ENCODE measurements at places on chromosomes 2 and 18. TPM values are rescaled to one million over a fixed set of nuclear protein-coding genes. Genes with fewer than 3 reads are reported as not detected.
A peak's percentile ranks its signal among the peaks of the same experiment; 100 is the strongest.

DNA sequence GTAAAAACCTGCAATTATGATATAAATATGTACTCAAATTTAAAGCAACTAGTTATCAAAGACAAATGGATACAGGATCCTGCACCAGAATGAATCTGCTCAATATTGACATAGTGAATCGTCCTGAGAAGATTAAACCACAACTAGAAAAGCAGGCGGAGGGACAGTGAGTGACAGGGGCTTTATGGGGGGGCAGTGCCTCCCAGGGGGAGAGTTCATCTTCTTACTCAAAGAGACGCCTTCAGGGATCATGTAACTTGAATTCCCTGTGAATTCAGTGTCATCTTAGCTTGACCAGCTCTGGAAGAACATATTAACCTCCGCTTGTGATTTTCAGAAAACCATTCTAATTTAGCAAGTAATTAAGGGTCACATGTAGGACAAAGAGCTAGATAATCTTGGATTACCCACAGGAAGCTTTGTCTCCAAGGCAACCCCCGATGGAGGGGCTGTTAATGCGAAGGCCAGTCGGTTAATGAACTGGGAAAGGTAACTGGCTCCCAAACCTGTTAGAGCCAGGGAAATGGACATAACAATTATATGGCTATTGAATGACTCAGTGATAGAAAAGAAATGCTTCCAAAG is 17.4 kb upstream of the LMAN1 start:
- DNase-seq: no peak

DNA sequence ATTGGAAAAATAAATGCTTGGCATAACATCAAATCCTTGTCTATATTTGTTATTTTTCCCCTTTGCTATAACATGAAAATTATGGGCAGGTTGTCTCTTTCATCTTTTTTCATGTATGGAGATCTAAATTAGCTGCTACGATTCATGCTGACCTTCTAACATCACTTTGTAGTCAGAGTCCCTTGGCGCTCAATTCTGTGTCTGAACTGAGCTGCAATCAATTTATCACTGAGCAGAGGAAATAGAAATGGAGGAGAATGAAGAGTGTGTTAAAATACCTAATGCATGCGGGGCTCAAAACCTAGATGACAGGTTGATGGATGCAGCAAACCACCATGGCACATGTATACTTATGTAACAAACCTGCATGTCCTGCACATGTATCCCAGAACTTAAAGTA is 168.9 kb downstream of the CDH7 start:
- no peak for DNase-seq

DNA sequence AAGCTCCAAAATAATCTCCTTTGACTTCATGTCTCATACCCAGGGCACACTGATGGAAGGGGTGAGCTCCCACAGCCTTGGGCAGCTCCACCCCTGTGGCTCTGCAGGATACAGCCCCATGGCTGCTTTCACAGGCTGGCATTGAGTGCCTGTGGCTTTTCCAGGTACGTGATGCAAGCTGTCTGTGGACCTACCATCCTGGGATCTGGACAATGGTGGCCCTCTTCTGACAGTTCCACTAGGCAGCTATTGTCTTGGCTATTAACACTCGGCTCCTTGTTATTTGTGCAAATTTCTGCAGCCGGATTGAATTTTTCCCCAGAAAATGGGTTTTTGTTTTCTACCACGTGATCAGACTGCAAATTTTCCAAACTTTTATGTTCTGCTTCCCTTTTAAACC is 634.2 kb downstream of the TSN start:
- no peak for DNase-seq

GRCh38 chr2:181924336-181924735 is 32.8 kb downstream of the ITPRID2 start:
- no peak for DNase-seq

GRCh38 chr2:168290391-168290790 is 43.0 kb upstream of the STK39 start:
- DNase-seq: no peak

- DNase-seq: no peak
Observed at GRCh38 chr2:95670686-95671085, 78.9 kb downstream of the TRIM43 start.

GRCh38 chr2:109614715-109615636 is 812 bp downstream of the SOWAHC start:
- peak; percentile 54 for DNase-seq

DNA sequence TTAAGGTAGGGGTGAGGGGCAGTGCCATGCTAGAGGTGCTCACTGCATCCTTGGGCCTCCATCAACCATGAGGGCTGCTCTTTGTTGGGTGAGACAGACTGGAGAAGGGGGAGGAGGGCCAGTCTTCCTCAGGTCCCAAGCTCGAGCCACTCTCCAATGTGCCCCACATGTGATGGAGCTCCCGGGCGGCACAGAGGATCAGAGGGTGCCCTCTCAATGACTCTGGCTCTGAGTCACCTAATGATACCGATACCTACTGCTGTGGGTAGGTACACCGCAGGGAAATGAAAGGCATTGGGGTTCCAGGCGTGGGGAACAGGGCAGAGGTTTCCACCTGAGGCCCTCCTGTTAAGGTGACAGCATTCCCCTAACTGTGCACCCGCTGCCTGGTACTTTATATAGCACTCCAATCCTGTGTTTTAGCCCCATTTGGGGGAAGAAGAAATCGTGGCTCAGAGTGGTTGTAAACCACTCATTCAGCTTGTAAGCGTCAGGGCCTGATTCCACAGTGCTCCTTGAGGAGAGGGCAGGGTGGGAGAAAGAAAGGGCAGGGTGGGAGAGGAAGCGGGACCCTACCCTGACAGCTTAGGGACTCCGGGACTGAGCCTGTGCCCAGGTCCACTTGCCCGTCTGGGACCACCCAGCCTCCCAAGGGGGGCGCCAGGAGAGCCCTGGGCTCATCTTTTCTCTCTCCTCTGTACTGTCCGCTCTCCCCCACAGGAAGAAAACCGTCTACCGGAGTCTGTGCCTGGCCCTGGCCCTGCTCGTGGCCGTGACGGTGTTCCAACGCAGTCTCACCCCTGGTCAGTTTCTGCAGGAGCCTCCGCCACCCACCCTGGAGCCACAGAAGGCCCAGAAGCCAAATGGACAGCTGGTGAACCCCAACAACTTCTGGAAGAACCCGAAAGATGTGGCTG is 1.8 kb downstream of the B3GNT7 start:
- no peak for DNase-seq

GRCh38 chr2:128745946-128746345 is 427.3 kb upstream of the HS6ST1 start:
- no peak for DNase-seq

DNA sequence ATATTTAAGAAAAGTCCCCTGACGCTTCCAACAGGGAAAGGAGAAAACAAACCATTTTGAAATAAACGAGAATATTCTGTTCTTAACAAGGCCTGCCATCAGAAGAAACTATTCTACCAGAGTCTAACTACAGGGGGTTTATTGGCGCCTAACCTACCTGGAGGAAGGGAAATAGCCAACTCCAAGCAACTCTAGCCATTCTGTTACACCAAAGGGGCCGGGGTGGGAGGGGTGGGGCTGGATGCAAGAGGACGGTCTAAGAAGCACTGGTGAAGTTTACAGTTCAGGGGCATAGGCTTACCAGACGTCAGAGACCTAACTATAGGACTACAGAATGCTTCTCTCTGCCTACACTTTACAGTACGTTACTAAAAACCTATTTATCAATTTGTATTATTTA is 60.5 kb upstream of the GALNT5 start:
- DNase-seq: no peak

DNA sequence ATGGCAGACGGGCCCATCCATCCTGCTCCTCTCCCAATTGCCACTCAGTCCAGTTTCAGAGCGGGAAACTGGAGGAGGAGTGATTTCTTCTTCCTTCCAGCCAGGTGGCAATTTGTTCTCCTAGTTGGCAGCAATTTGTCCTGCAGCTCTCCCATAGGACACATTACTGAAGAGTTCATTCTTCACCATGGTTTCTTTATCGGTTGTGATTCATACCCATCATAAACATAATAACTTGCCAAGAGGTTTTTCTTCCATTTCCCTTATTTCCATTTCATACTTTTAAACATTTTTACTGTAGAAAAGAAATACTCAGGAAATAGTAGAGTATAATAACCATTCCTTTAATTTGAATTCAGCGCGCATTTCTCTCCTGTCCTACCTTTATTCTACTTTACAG is 377.9 kb upstream of the RAB12 start:
- no peak for DNase-seq

GRCh38 chr2:152330235-152330866 is 4.6 kb upstream of the FMNL2 start:
- DNase-seq: no peak

GRCh38 chr18:41134426-41134825 is 820.6 kb upstream of the PIK3C3 start:
- DNase-seq: no peak

DNA sequence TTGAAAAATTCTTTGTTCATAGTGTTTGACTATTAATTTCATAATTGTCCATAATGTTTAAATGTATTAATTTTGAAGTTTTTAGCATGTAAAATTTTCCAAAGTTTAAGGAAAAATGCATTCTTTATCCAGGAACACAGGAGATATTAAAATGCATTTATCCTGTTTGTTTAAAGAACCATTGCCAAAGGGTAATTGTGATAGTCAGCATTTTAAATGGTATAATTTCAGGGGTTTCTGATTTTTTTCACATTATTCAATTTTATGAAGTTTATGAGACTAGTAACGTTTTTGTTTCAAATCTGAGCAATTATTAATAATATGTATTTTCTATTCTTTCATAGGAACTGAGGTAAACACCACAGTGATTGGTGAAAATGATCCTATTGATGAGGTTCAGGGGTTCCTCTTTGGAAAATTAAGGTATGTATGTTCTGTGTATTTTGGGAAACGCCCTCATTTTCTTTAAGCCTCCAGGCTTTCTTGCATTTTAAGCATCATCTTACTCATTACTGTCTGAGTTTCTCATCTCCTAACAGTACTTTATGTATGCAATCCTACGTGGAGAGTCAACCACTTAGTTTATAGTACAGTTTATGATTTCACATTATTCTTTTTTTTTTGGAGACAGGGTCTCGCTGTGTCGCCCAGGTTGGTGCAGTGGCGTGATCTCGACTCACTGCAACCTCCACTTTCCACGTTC is 25.1 kb downstream of the UGGT1 start:
- no peak for DNase-seq

- no peak for DNase-seq
Observed at GRCh38 chr18:39403121-39403520, 1837.5 kb upstream of the CELF4 start.

DSG2 gene
- 1.8 TPM for total RNA-seq

ALKAL2 gene
- not detected for total RNA-seq

ANKRD44 gene
- total RNA-seq: 9.3 TPM

ST8SIA3 gene
- not detected for total RNA-seq

RFX8 gene
- not detected for total RNA-seq

FAM124B gene
- total RNA-seq: 1.5 TPM

Measured in psoas muscle (tissue), 8 donors.